ENCODE measurements at places on chromosomes 6 and 20. TPM values are rescaled to one million over a fixed set of nuclear protein-coding genes. Genes with fewer than 3 reads are reported as not detected.

The CCM2L gene
- total RNA-seq: 6.5 TPM

DNA sequence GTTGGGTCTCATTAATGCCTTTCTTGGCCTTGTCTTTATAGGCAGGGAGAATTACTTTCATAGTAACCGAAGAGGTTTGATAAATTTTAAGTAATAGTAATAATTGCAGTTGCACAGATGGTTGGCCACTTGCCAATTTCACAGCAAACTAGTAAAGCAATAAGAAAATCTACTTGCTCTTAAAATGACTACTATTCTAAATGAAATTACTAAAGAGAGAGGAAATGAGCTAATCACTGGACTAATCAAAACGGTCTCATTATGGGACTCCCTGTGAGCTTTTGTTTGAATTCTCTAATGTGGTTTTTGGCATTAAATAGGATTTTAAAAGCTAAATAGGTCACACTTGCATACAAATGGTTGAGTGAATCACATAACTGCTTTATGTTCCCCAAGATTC is 227.4 kb upstream of the PLN start:
- H3K27ac ChIP-seq: no peak overlapping the region
- no peak for DNase-seq
- H3K36me3 ChIP-seq: no peaks in the 10 kb centered on the region
- H3K4me3 ChIP-seq: no peak overlapping the region
- peaks cover 6% of the 10 kb centered on the region for H3K4me1 ChIP-seq

The GLP1R gene
- total RNA-seq: not detected

DNA sequence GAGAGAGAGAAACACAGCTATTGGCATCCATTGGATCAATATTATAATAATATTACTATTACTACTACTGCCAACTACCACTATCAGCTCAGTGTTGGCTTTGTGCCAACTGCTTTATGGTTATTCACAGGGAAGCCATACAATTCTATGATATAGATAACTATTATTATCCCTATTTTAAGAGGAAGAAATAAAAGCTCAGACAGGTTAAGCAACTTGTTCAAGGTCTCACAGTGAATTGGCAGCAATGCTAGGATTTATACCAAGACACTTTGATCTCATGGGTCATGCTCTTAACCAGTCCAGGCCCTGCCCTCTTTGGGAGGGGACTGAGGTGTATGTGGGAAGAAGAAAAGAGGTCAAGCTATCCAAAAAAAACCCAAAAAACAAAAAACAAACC is 82.0 kb upstream of the TRAF3IP2 start:
- H3K27ac ChIP-seq: no peak overlapping the region
- no peak for DNase-seq
- H3K4me3 ChIP-seq: no peak overlapping the region
- no peaks in the 10 kb centered on the region for H3K36me3 ChIP-seq

- H3K27ac ChIP-seq: no peak overlapping the region
- no peak for DNase-seq
- no peaks in the 10 kb centered on the region for H3K27me3 ChIP-seq
- H3K4me1 ChIP-seq: no peaks in the 10 kb centered on the region
- no peak overlapping the region for H3K4me3 ChIP-seq
Observed at GRCh38 chr6:144104898-144105487, 9.6 kb upstream of the SF3B5 start.

Data from ovary (tissue), 10 donors.